ENCODE measurements at places on chromosomes 3 and 15. TPM values are rescaled to one million over a fixed set of nuclear protein-coding genes. Genes with fewer than 3 reads are reported as not detected.

Gene GALNT15
- 5.5 TPM for total RNA-seq

Gene ANKRD63
- total RNA-seq = 2.4 TPM

Gene ENTPD3
- total RNA-seq = 3.0 TPM

Gene KNL1
- 13.0 TPM for total RNA-seq

Gene ZCWPW2
- total RNA-seq = 1.0 TPM

Gene ACVR2B
- 27.8 TPM for total RNA-seq

Gene IDH2
- 321 TPM for total RNA-seq

Gene GNB4
- 49.1 TPM for total RNA-seq

Gene IL12A
- 0.62 TPM for total RNA-seq

Gene VEPH1
- 7.8 TPM for total RNA-seq

Gene ADAMTS17
- total RNA-seq = 12.4 TPM

Gene GOLGA8B
- 31.3 TPM for total RNA-seq
